ENCODE measurements at places on chromosomes 7 and 10. TPM values are rescaled to one million over a fixed set of nuclear protein-coding genes. Genes with fewer than 3 reads are reported as not detected.

The ARHGEF5 gene
- 2.0 TPM for total RNA-seq

The CDK1 gene
- total RNA-seq, result 191 TPM

The DNAH11 gene
- total RNA-seq, result 30.2 TPM

The LLCFC1 gene
- not detected for total RNA-seq

The NPSR1 gene
- total RNA-seq, result not detected

The THSD7A gene
- total RNA-seq, result 0.11 TPM

The TRDMT1 gene
- total RNA-seq, result 9.1 TPM

The NFE2L3 gene
- total RNA-seq, result 273 TPM

DNA sequence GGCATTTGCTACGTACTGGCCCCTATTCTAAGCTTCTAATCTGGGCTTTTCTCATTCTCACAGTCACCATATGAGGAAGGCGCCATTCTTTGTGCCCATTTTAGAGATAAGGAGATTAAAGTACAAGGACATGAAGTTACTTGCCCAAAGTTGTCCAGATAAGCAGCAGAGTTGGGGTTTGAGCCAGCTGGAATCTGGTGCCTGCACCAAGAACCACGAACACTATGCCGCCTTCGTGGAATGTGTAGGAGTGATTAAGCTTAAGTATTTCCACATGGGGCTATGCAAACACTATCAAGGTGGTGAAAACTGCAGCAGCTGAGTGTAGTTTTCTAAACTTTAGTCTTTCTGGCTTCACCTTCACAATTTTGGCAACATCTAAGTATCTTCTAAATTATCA is 342.7 kb upstream of the ETV1 start:
- DNase-seq, result peak; percentile 2

DNA sequence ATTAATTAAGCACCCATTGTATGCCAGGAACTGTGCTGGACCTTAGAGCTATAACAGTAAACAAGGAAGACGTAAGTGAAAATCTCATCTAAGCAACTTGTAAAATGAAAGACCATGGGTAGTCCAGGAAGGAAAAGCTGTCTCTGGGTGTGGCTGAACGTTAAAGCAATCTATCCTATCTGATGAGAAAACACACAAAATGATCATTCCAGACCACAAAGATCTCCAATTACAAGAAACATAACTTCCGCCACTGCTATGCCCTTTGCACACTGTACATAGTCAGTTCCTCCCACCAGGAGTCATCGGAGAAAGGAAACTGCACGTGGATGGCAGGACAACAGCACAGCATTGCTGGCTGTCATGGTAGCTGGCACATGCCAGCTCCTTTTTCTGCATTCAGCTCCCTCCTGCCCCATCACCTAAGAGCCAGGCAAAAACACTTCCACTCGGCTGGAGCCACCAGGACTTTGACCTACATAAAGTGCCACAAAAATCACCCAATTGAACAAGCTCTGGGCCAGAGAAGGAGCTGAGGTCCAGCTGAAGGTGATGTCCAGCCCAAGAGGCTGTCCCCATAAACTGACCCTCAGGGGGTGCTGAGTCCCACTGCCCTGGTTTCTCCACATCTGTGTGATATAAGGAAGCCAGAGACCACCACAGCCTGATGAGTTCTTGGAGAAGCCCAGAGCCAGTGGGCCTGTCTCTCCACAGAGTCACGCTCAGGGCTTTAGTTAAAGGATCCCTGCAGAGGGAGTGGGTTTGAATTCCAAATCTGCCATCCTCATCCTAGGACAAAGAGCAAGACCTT is 56.4 kb downstream of the STEAP1B start:
- peak; percentile 93 for DNase-seq

- DNase-seq, result no peak
Observed at GRCh38 chr10:102670871-102671434, 26.7 kb downstream of the TRIM8 start.

DNA sequence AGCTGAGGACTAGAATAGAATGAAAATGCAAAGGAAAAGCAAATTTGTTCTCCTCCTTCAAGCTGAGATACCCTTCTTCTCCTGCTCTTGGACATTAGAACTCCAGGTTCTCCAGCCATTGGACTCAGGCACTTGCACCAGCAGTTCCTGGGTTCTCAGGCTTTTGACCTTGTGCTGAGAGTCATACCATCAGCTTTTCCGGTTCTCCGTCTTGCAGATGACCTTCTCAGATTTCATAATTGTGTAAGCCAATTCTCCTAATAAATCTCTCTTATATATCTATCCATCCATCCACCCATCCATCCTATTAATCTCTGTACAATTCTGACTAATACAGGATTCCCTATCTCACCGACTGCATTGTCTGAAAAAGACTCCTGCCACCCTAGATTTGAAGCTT is 108.3 kb downstream of the AHR start:
- no peak for DNase-seq

GRCh38 chr10:95404462-95404858 is 113.7 kb upstream of the PDLIM1 start:
- no peak for DNase-seq

GRCh38 chr10:113285305-113285704 is 267.5 kb upstream of the HABP2 start:
- DNase-seq, result no peak

- DNase-seq, result peak; percentile 31
Observed at GRCh38 chr7:12158334-12159060, 52.6 kb upstream of the TMEM106B start.

DNA sequence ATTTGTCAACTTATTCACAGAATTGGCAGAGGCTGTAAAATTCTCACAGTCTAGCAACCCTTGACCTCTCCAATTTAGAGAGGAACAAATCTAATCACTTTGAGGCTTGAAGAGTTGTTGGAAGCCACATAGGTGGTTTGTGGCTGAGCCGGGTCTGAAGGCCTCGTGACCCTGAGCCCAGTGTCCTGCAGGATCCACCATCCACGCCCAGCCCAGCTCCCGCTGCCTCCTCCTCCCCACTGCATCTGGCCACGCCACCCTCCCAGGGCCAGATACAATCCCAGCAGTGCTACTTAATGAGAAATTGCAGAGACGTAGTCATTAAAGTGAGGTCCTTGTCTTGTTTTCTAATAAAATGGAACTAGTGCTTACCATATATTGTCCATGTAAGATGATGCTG is 81.4 kb upstream of the SHH start:
- no peak for DNase-seq

- DNase-seq, result peak; percentile 31
Observed at GRCh38 chr7:37433166-37433565, 15.5 kb downstream of the ELMO1 start.

DNA sequence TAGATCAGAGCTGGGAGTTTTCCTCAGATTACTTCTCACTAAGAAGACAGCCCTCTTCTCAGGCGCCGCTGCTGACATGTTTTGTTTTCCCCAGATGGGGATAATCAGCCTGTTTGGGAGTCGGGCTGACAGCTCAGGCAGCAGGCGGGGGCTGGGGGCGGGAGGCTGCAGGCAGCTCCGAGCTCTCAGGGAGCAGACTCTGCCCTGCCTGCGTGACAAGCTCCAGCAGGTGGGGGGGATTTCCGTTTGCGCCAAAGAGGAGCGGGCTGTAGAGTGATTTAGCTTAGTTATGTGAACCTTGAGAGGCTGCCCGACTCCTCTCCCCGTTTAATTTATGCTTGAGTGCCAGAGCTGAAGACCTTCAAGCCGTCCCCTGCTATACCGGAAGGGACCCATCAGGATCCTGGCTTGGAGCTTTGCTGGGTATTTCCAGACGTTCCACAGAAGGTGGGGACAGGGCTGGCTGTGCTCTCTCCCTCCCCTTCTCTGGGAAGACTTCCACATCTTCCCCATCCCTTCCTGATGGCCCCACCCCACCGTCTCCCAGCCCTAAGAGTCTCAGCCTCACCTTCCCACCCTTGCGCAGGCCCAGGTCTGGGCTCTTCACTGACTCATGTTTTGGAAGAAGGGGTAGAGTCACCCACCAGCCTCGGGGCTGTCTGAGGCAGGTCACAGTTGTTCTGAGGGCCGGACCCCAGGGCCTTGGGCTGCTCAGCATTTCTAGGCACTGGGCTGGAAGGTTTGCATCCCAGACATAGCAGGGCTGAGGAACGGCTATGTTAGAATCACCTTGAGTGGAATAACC is 24.7 kb upstream of the ADCYAP1R1 start:
- DNase-seq, result peak; percentile 49

- DNase-seq, result no peak
Observed at GRCh38 chr10:18306031-18306430, 165.8 kb downstream of the CACNB2 start.

DNA sequence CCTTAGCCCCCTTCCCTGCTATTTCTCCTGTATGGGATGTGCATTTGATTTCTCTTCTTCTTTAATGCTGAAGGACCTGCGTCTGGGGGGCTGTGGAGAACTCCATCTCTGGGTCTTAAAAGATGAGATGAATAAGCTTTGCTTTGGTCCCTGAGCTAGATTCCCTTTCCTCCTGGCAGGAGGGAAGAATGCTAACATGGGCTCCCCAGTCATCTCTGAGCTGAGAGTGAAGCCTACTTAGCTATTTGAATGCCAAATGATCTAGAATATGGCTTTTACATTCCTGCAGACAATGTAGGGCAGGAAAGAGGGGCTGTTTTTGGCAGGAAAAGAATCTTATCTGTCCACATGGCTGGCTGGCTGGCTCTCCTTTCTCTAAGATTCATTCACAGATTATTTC is 62.6 kb upstream of the EFCAB10 start:
- DNase-seq, result no peak

GRCh38 chr7:151867912-151868311 is 9.0 kb downstream of the PRKAG2 start:
- DNase-seq, result no peak

- no peak for DNase-seq
Observed at GRCh38 chr10:93459466-93459865, 22.7 kb downstream of the MYOF start.

- no peak for DNase-seq
Observed at GRCh38 chr7:32025381-32026082, 44.7 kb downstream of the PDE1C start.

- DNase-seq, result no peak
Observed at GRCh38 chr10:535952-536351, 153.5 kb downstream of the DIP2C start.

DNA sequence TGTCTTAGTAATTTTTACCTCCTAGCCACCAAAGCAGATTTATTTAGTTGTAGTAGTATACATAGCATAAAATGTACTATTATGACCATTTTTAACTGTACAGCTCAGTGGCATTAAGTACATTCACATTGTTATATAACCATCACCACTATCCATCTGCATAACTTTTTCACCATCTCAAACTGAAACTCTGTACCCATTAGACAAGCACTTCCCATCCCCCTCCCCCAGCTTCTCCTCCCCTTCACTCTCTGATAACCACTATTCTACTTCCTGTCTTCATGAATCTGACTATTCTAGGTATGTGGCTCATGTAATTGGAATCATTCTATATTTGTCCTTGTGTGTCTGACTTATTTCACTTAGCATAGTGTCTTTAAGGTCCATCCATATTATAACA is 71.9 kb downstream of the MRPL32 start:
- DNase-seq, result peak; percentile 21

DNA sequence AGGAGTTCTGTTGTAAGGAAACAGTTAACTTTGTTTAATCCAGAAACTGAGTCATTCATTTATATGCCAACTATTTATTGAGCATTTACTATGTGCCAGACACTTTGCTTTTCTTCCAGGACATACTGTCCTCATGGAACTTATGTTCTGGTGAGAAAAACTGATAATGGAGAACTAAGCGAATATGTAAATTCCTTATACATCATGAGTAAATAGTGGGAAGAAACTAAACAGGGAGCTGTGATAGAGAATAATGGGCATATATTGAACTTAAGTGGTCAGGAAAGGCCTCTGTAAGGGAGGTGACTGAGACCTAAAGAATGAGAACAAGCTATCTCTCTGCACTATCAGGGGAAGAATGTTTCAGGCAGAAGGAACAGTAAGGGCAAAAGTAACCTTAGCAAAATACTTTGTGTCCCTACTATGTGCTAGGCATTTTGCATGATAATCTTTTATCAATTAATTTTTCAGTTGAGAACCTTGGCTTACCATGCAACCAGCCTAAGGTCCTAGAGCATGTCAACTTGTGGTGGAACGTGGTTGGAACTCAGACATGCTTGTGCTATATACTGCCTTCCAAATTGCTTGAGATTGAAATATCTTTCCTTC is 45.4 kb downstream of the ST7 start:
- no peak for DNase-seq

- DNase-seq, result peak; percentile 65
Observed at GRCh38 chr10:8919280-8919679, 864.8 kb downstream of the GATA3 start.

DNA sequence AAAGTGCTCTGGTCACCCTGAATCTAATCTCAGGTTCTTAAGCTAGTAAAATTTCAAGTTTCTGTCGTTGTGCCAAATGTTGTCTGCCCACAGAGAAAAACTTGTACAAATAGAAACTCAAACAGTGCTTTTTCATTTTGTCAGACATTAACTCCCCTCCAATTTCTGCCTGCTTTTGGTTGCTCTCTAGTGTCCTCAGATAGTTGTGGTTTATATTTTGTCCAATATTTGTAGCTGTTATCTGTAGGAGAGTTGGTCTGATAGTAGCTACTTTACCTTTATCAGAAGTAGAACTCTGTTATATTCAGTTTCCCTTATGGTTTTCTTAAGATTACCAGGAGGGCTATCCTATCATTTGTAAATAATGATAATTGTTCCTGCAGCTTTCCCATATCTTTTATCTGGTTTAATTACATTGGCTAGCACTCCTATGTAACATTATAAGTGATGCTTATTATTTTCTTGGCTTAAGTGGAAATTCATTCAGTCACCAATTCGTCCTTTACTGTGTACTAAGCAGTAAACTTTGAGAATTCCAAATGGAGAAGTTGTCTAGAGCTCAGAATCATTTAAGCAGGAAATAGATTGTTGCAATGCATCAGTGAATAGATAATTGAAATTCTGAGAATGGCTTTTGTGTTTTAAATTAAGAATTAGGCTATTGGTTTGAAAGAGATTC is 91.0 kb downstream of the ANKIB1 start:
- DNase-seq, result no peak

DNA sequence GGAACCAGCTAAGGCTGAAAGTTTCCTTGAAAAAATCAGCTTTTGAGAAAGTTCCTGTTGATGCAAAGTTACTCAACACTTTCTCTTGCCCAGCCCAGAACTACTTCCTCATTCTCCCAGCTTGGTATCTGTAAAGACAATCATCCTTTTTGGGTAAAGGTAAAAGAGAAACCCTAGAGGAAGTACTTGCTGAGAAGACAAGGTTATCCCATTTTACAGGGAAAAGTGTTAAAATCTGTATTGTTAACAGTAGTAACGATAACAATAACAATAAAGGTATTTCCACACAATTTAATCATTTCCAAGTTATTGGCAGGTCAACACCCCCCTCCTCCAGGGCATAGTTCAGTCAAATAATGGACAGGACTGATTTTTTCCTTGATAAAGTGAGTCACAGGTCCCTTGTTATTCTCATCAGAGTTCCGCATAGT is 2.4 kb downstream of the ALOX5 start:
- no peak for DNase-seq

- DNase-seq, result no peak
Observed at GRCh38 chr10:77498210-77498609, 139.4 kb downstream of the KCNMA1 start.

All from Daoy (cell line).